ENCODE measurements at places on chromosomes 5 and 9. TPM values are rescaled to one million over a fixed set of nuclear protein-coding genes. Genes with fewer than 3 reads are reported as not detected.
A peak's percentile ranks its signal among the peaks of the same experiment; 100 is the strongest.

Gene N4BP3
- total RNA-seq: 3.2 TPM

Gene LRRC19
- not detected for total RNA-seq

DNA sequence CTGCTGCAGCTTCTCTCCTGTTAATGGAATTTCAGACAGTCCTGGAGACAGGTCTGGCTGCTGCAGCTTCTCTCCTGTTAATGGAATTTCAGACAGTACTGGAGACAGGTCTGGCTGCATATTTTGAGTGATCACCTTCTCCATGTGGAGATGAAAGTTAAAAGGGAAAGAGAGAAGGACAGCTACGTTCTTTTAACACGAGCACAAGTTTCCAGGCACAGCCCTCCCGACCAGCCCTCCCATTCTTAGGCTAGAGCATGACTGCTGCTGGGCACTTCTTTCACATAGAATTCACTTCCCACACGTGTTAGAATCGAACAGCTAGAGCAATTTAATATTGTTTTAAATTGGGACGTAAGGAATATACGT, 133.3 kb upstream of the DMRT1 start:
- no peak for DNase-seq
- H3K27ac ChIP-seq: no peak overlapping the region
- peaks cover 9% of the 10 kb centered on the region for H3K36me3 ChIP-seq

- no peaks in the 10 kb centered on the region for H3K36me3 ChIP-seq
- no peaks in the 10 kb centered on the region for H3K4me1 ChIP-seq
- H3K27ac ChIP-seq: no peak overlapping the region
- DNase-seq: no peak
Measured at GRCh38 chr9:105087910-105088898, 156.2 kb upstream of the SLC44A1 start.

Gene CDH9
- not detected for total RNA-seq

DNA sequence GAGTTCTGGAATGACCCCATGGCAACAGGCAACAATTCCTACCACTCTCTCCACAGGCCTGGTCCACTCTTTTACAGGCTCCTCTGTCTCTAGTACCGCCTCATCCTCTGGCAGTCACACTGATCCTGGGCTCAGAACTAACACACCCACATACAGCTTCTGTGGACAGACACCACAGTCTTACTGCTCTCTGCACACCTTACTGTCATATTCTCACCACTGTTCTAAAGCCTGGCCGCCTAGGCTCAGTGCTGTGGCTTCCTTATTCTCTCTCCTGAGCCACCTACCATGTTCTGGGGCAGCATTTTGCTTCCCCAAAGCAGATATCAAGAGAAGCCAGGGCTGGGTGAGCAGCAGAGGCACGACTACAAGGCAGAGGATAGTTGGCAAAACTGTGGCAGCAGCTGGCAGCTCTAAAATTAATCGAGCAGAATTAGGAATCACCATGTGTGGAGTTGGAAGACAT, 14.8 kb downstream of the REEP5 start:
- DNase-seq: no peak
- H3K4me3 ChIP-seq: no peak overlapping the region
- peaks cover 23% of the 10 kb centered on the region for H3K36me3 ChIP-seq
- H3K27me3 ChIP-seq: no peaks in the 10 kb centered on the region
- H3K4me1 ChIP-seq: peaks cover 17% of the 10 kb centered on the region

Gene FBXO10
- total RNA-seq: 3.6 TPM

GRCh38 chr9:90827181-90827871, 25.7 kb downstream of the SYK start:
- no peak overlapping the region for H3K4me3 ChIP-seq
- H3K27ac ChIP-seq: no peak overlapping the region
- no peaks in the 10 kb centered on the region for H3K36me3 ChIP-seq
- DNase-seq: no peak
- no peaks in the 10 kb centered on the region for H3K4me1 ChIP-seq

DNA sequence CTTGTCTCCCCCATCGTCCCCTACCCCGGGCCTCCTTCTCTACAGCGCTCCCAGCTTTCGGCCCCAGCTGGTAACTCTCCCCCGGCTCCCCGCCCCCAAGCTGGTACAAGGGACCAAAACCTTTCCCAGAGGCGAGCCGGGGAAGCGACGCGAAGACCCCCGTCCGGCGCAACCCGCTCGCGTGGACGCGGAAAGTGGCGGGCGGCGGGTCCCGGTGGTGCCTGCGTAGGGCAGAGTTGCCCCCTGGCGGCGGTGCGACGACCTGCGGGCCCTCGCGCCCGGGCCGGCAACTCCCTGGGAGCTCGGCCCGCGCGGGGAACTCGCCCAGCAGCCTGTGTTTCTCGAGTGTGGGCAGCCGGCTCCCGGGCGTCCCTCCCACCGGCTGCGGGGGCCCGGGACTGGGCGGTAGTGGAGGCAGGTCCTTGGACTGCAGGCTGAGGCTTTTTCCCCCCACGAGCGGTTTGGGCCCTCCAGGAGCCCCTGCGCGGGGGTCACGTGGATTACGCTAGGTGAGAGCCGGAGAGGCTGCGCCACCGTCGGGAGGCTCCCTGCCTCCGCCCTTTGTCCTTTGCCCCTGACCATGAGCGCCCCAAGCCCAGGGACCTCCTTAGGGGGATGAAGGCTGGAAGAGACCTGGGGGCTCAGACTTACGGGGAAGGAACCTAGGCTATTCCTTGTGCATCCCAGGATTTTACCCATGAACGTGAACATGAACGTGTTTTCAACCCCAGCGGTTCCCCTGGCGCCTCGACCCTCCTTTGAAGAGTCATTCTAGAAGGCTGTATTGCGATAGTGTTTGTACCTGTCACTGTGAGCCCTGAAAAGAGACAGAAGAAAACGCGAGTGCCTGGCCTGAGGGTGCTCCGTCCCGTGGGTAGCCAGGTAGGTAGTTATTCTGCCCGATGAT, 2.9 kb upstream of the FOXD1 start:
- H3K36me3 ChIP-seq: peaks cover 11% of the 10 kb centered on the region
- H3K4me1 ChIP-seq: peaks cover 20% of the 10 kb centered on the region

Gene C9orf153
- 0.39 TPM for total RNA-seq

Gene DYNC2I2
- 44.9 TPM for total RNA-seq

GRCh38 chr9:78291240-78291925, 5.5 kb upstream of the PSAT1 start:
- no peak overlapping the region for H3K4me3 ChIP-seq
- H3K4me1 ChIP-seq: peaks cover 20% of the 10 kb centered on the region
- H3K36me3 ChIP-seq: no peaks in the 10 kb centered on the region

DNA sequence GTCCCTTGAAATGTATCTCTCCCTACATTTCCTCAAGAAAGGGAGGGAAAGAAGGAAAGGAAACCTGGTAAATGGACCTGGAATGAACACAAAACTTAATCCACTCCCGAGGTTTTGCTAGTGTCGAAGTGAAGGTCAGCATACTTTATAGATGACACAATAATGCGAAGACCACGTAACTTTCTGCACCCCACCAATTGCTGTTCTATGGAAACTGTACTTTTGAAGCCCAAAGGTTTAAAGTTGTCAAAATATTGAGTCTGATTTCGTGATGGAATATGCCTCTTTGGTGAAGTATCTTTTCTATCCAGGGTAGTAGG, 103.7 kb downstream of the SNCAIP start:
- no peak overlapping the region for H3K27ac ChIP-seq
- DNase-seq: no peak
- H3K27me3 ChIP-seq: no peaks in the 10 kb centered on the region
- H3K4me1 ChIP-seq: no peaks in the 10 kb centered on the region

Gene NELFB
- 57.9 TPM for total RNA-seq

DNA sequence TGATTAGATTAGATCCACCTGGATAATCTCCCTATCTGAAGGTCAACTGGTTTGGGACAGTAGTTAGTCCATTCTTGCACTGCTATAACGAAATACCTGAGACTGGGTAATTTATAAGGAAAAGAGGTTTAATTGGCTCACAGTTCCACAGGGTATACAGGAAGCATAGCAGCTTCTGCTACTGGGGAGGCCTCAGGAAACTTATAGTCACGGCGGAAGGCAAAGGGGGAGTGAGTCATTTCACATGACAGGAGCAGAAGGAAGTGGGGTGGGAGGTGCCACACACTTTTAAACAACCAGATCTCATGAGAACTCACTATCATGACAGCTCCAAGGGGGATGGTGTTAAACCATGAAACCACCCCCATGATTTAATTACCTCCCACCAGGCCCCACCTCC, 9.9 kb downstream of the C9orf40 start:
- peaks cover 8% of the 10 kb centered on the region for H3K4me1 ChIP-seq
- H3K27me3 ChIP-seq: no peaks in the 10 kb centered on the region
- H3K4me3 ChIP-seq: no peak overlapping the region
- peaks cover 4% of the 10 kb centered on the region for H3K36me3 ChIP-seq
- peak; percentile 53 for DNase-seq

Gene SOHLH1
- total RNA-seq: not detected

DNA sequence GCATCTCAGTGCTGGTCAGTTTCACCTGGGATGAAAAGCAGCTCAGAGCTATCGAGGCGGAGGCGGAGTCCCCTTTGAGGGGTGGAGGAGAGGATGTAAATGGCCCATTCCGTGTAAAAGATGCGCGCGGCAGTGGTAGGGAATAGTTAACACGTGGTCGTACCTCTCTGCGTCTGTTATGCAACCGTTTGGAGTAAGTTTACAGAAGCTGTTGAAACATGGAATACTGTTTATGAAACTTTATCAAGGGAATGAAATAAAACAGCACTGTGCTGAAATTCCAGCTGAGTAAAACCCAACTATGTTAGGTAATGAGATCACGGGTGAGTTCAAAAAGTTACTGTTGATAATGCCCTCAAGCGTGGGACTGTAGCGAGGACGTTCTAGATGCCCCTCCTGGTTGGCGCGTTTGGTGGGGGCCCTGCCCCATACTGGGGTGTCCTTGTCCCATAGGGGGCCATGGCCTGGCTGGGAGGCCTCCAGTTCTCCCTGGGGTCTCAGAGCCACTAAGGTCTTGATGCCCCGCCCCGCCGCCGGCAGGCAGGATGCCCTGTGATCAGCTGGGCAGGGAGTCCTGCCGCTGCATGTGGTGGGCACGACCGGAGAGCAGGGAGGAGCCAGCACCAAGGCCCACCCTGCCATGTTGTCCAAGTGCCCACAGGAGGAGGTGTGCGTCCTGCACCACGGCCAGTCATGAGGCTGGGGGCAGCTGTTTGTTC, 90.9 kb downstream of the COL5A1 start:
- no peaks in the 10 kb centered on the region for H3K4me1 ChIP-seq
- no peak for DNase-seq
- H3K36me3 ChIP-seq: no peaks in the 10 kb centered on the region
- no peak overlapping the region for H3K4me3 ChIP-seq
- no peak overlapping the region for H3K27ac ChIP-seq
- H3K27me3 ChIP-seq: no peaks in the 10 kb centered on the region

Gene EFNA5
- not detected for total RNA-seq

GRCh38 chr9:69454321-69454720, 129.3 kb downstream of the ENTREP1 start:
- no peaks in the 10 kb centered on the region for H3K36me3 ChIP-seq
- no peak overlapping the region for H3K27ac ChIP-seq
- no peaks in the 10 kb centered on the region for H3K27me3 ChIP-seq
- no peak overlapping the region for H3K4me3 ChIP-seq

Gene LCN6
- total RNA-seq: not detected

Gene STPG3
- not detected for total RNA-seq

Gene FBP2
- total RNA-seq: not detected

- H3K27ac ChIP-seq: no peak overlapping the region
- H3K4me3 ChIP-seq: no peak overlapping the region
- no peaks in the 10 kb centered on the region for H3K27me3 ChIP-seq
Measured at GRCh38 chr5:53934151-53934820, 373.8 kb downstream of the NDUFS4 start.

GRCh38 chr5:84343171-84343570, 41.5 kb downstream of the EDIL3 start:
- no peak overlapping the region for H3K27ac ChIP-seq
- H3K27me3 ChIP-seq: no peaks in the 10 kb centered on the region
- H3K4me3 ChIP-seq: no peak overlapping the region

DNA sequence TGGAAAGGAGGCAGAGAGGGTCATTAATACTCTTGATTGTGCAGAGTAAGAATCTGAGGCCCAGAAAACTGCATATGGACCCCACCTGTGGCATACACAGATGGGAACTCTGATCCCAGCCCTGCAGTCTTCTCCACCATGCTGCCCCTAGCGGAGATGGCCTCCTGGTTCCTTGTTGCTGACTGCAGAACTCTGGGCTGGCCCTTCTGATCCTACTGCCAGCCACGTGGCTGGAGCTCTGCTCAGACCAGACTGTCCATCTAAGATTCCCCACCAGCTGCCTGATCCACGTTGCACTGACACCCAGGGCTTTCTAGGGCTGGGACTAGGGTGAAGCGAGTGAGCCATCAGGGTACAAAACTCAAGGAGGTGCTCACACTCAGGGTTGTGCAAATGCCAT, 245.7 kb upstream of the NR4A3 start:
- no peak overlapping the region for H3K4me3 ChIP-seq
- H3K4me1 ChIP-seq: no peaks in the 10 kb centered on the region
- H3K27me3 ChIP-seq: peaks cover 2% of the 10 kb centered on the region
- H3K36me3 ChIP-seq: no peaks in the 10 kb centered on the region

- H3K4me3 ChIP-seq: no peak overlapping the region
- H3K27ac ChIP-seq: no peak overlapping the region
- H3K36me3 ChIP-seq: no peaks in the 10 kb centered on the region
- H3K27me3 ChIP-seq: no peaks in the 10 kb centered on the region
- no peak for DNase-seq
- no peaks in the 10 kb centered on the region for H3K4me1 ChIP-seq
Measured at GRCh38 chr5:119795768-119796167, 166.4 kb downstream of the FAM170A start.

Gene SPINK5
- total RNA-seq: not detected

Data from activated CD4-positive, alpha-beta memory T cell treated with anti-CD3 and anti-CD28 coated beads for 36 hours (primary cell).